GM19239 (cell line): ENCODE measurements at places on chromosomes 4 and X.

GRCh38 chr4:93828332-93828994 lies at the start of gene ATOH1:
ATOH1 (plus strand) TSS chr4:93828753; CDS start chr4:93828927, 174 bp downstream.
- no peak for DNase-seq

DNA sequence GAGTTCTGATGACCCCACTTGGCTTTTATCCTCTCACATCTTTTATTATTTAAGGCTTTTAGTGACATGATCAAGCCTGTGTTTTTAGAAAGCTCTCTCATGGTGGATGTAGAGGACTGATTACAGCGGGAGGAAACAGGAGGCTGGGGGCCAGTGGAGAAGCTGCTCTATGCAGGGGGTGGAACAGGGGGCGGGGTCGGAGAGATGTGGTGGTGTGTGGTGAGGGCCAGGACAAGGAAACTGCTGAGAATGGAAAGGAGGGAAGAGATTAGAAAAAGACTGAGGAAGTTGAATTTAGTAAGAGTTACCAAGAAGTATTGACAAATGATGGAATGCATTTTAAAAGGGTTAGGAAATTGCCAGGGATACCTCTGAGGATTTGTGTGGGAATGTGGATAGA lies 292.2 kb downstream of the ZIC3 start:
- no peak for DNase-seq

GRCh38 chr4:85209161-85209560 lies 242.7 kb upstream of the WDFY3 start:
- no peak for DNase-seq

DNA sequence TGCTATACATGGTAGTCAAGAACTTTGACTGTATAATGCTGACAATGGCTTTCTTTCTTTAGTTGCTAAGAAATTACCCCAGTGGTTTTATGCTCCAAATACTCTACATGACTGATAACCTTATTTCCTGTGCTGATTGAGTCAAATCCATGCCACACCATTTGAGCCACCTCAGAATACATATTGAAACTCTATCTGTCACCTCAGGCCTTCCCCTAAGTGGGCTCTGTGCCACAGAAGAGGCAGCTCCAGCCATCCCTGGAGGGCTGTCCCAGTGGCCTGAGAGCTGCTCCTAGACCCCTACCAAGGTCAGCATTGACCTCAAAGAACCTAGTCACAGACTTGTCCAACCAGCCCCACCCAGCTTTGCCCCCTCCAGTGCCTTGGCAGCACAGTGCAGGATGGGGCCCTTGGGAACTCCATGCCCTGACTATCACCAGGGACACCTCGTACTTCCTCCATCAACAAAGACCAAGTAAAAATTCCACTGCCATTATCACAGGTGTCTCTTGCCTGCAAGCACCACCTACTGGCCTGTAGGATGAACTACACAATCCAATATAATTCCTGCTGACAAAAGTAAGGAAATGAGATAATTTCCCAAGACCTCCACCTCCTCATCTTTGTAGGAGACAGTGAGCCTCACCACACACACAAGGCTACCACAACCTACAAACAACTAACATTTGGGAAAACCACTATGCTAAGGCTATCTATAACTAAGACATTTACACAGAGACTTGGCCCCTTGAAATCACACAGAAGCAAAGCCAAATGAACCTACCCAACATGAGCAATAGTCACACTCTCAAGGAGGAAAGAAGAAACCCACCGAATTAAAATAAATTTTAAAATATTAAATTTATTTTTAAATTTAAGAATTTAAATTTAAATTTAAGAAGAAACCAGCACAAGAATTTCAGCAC lies 239.9 kb downstream of the NKX6-1 start:
- DNase-seq = no peak

DNA sequence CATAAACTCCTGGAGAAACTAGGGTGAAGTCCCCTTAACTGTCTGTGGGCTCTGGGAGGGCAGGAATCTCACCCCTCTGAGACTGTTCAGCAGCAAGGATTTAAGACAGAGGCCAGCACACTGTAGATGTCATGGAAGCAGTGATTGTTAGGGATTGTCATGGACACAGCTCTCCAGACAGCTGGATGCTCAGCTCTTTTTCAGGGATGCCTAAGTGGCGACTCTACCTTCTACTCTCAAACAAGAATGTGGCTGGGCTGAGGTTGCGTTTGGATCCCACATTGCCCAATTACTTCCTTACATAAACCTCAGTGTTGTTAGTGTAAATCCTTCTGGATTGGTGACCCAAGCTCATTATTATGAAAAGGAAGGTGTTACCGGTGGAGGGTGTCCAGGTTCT lies 291.9 kb upstream of the VCX3A start:
- no peak for DNase-seq

- no peak for DNase-seq
These were observed 571 bp downstream of the TLR6 start for GRCh38 chr4:38856046-38856445.

DNA sequence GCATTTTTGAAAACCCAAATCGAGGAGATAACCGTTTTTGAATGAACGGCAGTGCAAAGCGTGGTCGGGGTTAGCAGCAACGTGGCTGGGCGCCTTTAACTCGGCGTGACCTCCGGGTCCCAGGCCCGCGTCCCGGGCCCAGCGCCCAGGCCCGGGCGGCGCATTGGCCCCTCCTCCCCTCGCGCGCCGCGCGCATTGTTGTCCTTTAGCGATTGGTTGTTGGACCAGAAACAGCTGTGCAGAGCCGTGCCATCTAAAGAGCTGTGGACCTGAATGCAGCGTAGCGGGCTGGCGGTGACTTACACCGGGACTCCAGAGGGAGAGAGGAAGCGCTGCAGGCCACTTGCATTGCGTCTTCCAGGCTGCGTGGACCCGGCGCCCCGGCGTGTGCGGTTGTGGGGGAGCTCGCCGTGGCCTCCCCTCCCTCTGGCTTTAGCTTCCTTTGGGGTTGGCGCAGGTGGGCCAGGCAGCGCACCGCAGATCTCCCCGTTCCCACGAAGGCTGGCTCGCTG lies at the start of gene STOX2:
STOX2 (plus strand) TSS at position 227 of the 512 bp plus-strand sequence. CDS start 1,484 bp downstream, outside the sequence.
- DNase-seq = no peak

GRCh38 chr4:6658597-6659075 lies 18.2 kb downstream of the MRFAP1 start:
- DNase-seq = no peak

DNA sequence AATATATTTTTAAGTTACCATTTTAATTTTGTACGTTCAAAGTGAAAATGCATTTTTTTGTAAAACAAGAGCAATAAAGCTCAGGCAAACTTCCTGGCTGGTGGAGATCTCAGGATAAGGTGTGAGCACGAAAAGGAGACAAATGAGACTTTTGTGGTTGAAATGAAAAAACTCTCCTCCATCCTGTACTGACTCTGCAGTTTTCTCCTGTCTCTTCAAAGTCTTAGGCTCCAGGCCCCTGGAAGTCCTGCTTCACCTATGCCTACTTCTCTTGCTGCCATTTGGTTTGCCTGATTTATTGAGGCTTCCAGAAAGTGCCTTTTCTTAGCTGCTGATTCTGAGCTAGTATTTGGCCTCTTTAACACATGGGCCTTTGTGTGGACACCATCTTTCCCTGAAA lies 77.7 kb downstream of the MAML3 start:
- DNase-seq = no peak

DNA sequence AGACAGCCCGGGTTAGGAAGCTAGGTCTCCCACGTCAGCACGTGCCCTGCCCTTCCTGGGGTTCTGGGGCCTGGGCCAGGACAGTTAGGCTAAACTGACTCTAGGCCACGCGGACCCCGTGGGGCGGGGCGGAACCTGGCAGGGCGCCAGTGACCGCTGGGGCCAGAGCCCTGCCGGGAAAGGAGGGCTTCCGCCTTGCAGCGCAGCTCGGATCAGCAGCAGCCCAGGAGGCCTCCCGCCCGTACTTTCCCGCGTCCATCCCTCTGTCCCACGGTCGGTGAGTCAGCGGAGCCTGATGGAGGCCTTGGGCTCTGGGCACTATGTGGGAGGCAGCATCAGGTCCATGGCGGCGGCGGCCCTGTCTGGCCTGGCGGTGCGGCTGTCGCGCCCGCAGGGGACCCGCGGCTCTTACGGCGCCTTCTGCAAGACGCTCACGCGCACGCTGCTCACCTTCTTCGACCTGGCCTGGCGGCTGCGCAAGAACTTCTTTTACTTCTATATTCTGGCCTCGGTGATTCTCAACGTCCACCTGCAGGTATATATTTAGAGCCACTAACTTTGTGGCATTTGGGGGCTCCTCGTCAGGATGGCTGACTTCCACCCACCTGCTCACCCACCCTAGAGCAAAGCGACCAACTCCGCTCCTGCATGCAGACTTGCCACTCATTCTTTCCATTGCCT lies at the start of gene SMIM10:
SMIM10 (plus strand) TSS at position 191 of the 681 bp plus-strand sequence; CDS start at position 296, 105 bp downstream.
- no peak for DNase-seq

GRCh38 chr4:1669850-1670249 lies 14.3 kb downstream of the FAM53A start:
- no peak for DNase-seq

DNA sequence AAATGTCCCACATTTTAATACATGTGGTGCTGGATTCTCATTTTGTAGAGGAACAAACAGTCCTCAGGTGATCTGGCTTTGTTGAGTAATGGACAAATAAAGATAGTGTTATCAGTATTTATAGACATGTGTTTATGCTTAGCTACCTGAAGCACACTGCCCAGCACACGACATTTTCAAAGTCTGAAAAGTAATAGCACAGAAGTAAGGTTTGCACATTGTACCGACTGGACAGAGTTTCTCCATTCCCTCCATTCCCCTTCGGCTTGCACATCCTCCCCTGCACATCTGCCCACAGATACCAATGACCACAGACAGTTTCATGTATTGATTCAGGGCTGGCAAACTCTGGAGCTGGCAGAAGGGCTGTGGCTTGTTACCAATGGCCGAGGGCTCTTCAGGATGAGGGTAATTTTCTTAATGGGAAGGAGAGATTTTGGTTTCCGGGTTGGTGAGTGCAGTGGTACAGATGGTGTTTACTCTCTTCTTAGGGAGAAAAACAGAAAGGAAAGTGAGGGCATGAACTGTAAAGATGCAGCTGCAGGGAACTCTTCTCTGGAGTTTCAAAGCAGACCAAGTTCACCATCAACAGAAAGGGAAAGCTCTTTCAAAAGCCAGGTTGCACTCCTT lies 2.3 kb downstream of the GRPR start:
- no peak for DNase-seq

DNA sequence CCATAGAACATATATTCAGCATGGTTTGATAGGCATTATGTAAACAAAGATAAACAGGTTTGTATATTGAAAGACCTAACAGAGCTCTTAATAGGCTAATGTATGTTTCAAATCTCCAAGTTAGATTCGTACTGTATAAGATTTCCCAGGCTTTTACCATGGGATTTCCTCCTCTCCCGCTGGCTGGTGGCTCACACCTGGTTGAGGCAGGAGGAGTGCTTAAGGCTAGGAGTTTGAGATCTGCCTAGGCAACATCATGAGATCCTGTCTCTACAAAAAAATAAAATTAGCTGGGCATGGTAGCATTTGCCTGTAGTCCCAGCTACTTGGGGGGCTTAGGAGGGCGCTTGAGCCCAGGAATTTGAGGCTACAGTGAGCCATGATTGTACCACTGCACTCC lies 5.4 kb downstream of the CPE start:
- DNase-seq = no peak

DNA sequence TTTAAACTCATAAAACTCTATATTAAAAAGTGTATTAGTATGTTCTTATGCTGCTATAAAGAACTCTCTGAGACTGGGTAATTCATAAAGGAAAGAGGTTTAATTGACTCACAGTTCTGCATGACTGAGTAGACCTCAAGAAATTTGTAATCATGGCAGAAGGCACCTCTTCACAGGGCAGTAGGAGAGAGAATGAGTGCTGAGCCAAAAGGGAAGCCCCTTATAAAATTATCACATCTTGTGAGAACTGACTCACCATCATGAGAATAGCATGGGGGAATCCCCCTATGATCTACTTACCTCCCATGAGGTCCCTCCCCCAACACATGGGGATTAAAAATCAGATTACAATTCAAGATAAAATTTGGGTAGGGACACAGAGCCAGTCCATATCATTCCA lies 463.2 kb downstream of the KLHL13 start:
- DNase-seq = no peak

DNA sequence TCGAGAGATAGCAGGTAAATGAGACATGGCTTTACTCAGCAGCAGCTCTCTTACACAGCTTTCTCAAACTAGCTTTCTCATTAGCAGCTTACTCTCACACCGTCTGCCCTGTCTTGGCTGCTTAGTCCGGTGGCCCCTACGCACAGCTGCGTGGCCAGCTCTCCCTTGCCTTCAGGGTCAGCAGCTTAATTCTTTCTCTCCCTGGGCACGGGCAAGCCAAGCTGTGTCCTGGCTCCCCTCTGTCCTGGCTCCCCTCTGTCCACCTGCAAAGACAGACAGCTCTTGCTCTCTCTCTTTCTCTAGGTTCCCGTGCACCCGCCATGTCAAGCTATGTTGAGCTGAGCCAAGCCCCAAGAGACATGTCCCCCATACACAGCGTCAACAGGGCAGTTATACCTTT lies 39.4 kb downstream of the ZNF185 start:
- DNase-seq = no peak

GRCh38 chr4:144872508-144873225 lies 225.3 kb downstream of the ANAPC10 start:
- no peak for DNase-seq

GRCh38 chrX:140425712-140426395 lies 79.0 kb downstream of the SOX3 start:
- no peak for DNase-seq

GRCh38 chrX:129961180-129962083 lies 21.0 kb upstream of the BCORL1 start:
- no peak for DNase-seq

DNA sequence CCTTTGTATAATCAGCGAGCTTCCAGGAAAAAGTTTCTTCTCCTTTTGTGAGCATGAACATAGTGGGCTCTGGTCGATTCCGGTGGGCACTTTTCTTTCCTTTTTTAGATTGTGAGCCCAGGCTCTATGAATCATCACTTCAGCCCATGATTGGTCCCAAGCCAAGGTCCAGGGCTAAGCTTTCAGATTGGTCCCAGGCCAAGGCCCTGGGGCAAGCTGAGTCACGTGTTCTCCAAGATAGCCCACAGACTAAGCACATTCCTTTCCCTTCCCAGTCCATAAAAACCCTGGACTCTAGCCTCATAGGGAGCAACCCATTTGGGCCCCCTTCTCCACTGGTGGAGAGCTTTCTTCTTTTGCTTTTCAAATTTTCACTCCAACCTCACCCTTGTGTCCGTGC lies 430.5 kb downstream of the NAP1L3 start:
- DNase-seq = no peak

- no peak for DNase-seq
These were observed 38.4 kb upstream of the ARHGEF6 start for GRCh38 chrX:136819031-136819703.

GRCh38 chrX:150405576-150405975 lies 42.5 kb downstream of the MAMLD1 start:
- no peak for DNase-seq

GRCh38 chr4:161767116-161767515 lies 396.7 kb downstream of the FSTL5 start:
- no peak for DNase-seq

GRCh38 chrX:46254641-46255040 lies 290.6 kb downstream of the ZNF674 start:
- DNase-seq = no peak
